ENCODE measurements at places on chromosomes 7 and 10.

DNA sequence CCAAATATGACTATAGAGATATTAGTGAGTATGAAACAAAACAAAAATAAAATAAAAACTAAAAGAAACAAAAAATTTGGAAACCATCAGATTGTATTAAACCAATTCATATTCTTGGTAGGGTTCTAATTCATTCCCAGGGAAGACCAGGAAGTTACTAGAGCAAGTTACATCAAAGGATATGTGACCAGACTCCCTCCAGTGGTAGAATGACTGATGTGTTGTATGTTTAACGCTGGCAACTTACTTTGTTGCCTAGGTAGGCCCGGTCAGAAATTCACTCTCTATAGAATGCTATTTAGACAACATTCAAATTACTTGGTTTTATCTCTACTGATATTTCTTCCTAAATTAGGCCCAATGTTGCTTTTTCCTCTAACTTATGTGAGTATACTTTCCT, 5.2 kb downstream of the PHYHIPL start:
- peak; percentile 34 for DNase-seq

GRCh38 chr7:13115855-13116254, 428.4 kb downstream of the ARL4A start:
- DNase-seq: no peak

GRCh38 chr10:10901906-10902305, 115.8 kb upstream of the CELF2 start:
- DNase-seq: no peak

DNA sequence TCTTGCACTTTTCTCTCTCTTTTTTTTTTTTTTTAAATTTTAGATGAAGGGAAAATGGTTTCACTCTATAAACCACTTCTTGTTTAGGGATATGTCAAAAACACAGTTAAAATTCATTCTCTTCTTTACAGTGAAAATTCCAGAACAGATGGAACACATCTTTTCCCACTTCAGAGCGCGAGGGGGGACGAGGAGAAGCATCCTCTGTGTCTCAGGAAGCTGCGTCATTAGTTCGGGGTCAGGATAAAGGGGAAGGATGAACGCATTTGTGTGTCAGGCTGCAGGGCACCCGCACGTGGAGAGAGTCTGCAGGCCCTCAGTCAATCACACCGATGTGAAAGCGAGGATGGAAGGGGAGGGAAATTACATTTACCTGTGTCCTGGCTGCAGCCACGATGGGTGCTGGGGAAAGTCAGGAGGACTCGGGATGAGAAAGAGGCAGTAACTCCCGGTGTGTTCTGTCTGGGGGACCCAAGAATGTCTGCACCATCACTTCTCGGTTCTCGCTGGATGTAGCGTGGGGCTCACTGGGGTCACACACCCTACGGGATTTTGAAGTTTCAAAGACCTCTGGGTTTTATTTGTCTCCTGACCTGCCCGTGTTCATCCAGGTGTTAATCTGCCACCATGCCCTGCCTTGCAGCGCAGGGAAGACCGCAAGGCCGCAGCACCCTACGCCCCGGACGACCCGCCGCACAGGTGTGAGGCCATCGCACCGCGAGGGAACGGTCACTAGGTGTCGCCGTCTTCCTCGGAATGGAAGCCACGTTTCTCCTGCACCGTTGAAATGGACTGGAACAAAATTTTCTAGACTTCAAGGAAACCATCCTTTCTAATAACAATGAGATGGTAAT, 66.7 kb upstream of the PITRM1 start:
- no peak for DNase-seq

GRCh38 chr7:92255308-92255707, 9.5 kb downstream of the ANKIB1 start:
- peak; percentile 76 for DNase-seq

- no peak for DNase-seq
These were observed 200.9 kb downstream of the FAM107B start for GRCh38 chr10:14573666-14574261.

Measured in GM04504 (cell line).